ENCODE measurements at places on chromosomes 2 and 18. TPM values are rescaled to one million over a fixed set of nuclear protein-coding genes. Genes with fewer than 3 reads are reported as not detected.

Gene FOXD4L1
- not detected for total RNA-seq

Gene C2orf69
- total RNA-seq, result 17.8 TPM

DNA sequence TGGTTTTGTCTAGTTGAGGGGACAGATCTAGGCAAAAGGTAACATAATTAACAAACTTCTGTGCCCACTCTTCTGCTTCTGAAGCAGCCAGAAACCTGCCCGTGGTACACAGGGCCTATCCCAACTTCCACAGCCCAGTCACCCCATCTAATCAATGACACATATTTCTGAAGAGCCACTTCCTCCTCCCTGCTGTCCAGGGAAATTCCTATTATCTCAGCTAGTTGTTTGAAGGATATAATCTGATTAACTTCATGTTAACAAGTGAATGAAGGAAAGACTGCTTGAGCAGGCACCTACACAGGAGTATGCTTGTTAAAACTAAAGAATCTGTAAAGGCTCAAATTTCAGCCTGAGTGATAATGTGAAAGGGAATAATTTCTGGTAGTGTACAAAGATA is 61.4 kb downstream of the CCDC148 start:
- H3K36me3 ChIP-seq, result no peaks in the 10 kb centered on the region
- H3K27me3 ChIP-seq, result no peaks in the 10 kb centered on the region
- no peaks in the 10 kb centered on the region for H3K4me1 ChIP-seq
- H3K4me3 ChIP-seq, result no peak overlapping the region
- no peak for DNase-seq

GRCh38 chr2:25844089-25844488 is 34.2 kb downstream of the ASXL2 start:
- H3K27me3 ChIP-seq, result no peaks in the 10 kb centered on the region
- H3K27ac ChIP-seq, result no peak overlapping the region
- no peak overlapping the region for H3K4me3 ChIP-seq
- peaks cover 6% of the 10 kb centered on the region for H3K36me3 ChIP-seq

DNA sequence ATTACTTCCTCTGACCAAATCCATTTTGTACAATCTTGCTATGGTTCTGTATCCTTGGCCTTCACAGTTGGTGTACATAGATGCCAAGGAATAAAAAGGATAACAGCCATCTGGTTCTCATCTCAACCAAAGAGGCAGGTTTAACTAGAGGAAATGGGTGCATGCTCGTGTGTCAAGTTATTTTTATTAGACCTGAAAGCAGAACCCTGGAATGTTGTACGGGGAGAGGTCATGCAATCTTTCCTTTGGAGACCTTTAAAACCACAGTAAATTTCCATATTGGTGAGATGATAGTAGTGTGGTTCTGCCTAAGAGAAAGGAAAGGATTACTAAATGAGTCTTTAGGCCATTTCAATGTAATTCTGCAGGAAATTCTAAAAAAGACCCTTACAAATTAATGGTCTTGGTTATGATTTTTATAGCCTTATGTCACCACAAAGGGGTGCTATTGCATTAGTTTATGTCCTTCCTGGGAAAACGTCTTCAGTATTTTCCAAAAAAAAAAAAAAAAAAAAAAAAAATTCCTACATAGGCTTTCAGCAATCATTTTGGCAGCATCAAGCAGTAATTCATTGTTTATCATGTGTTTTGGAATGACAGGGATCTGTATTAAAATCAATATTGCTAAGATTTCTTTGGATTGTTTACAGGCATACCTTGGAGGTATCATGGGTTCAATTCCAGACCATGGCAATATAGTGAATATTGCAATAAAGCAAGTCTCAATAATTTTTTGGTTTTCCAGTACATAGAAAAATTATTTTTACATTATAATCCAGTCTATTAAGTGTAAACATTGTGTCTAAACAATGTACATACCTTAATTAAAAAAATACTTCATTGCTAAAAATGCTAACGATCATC is 270.8 kb downstream of the NYAP2 start:
- no peak overlapping the region for H3K27ac ChIP-seq
- H3K4me1 ChIP-seq, result no peaks in the 10 kb centered on the region
- H3K27me3 ChIP-seq, result no peaks in the 10 kb centered on the region
- H3K36me3 ChIP-seq, result no peaks in the 10 kb centered on the region
- no peak overlapping the region for H3K4me3 ChIP-seq
